Progenitor cell of endocrine pancreas (in vitro differentiated cells): ENCODE measurements at places on chromosomes 4 and X. TPM values are rescaled to one million over a fixed set of nuclear protein-coding genes. Genes with fewer than 3 reads are reported as not detected.

GRCh38 chrX:33109858-33110257 is 101.5 kb downstream of the DMD start:
- no peak for DNase-seq
- H3K36me3 ChIP-seq: no peaks in the 10 kb centered on the region
- peaks cover 3% of the 10 kb centered on the region for H3K4me1 ChIP-seq
- H3K27me3 ChIP-seq: no peaks in the 10 kb centered on the region
- H3K27ac ChIP-seq: no peak overlapping the region

The PRSS12 gene
- total RNA-seq: 3.4 and 4.6 TPM in 2 replicates

GRCh38 chr4:102439236-102439614 is 61.9 kb upstream of the NFKB1 start:
- H3K36me3 ChIP-seq: peaks cover 2% of the 10 kb centered on the region
- H3K4me1 ChIP-seq: no peaks in the 10 kb centered on the region
- H3K27ac ChIP-seq: no peak overlapping the region
- H3K27me3 ChIP-seq: no peaks in the 10 kb centered on the region

The ASMT gene
- 0.36 TPM in 1 of 2 replicates, not detected in the other for total RNA-seq

- H3K4me3 ChIP-seq: no peak overlapping the region
- H3K27me3 ChIP-seq: no peaks in the 10 kb centered on the region
- DNase-seq: no peak
- H3K36me3 ChIP-seq: peaks cover 1% of the 10 kb centered on the region
These were observed 17.1 kb downstream of the MSANTD1 start for GRCh38 chr4:3266076-3266475.

DNA sequence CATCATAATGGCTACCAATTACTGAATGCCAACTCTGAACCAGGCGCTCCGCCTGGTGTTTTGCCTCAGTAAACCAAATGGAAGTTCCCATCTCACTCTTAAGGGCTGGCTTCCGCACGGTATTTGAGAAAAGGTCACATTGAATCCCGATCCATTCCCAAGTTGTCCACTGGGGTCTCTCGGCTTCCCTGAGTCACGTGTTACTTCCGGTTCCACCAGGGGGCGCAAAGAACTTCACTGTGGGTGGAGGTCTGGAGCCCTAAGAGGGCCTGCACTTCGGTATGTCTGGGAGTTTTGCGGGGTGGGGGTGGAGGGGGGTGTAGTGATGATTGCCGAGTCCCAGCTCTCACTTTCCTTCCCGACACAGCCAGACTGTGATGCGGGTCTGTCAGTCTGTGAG is 13.4 kb upstream of the NHS start:
- no peaks in the 10 kb centered on the region for H3K36me3 ChIP-seq
- no peak overlapping the region for H3K4me3 ChIP-seq
- DNase-seq: no peak
- H3K4me1 ChIP-seq: no peaks in the 10 kb centered on the region

GRCh38 chr4:122831515-122832196 is 5.0 kb downstream of the FGF2 start:
- H3K27ac ChIP-seq: no peak overlapping the region
- no peak for DNase-seq
- H3K36me3 ChIP-seq: no peaks in the 10 kb centered on the region
- peaks cover 2% of the 10 kb centered on the region for H3K4me1 ChIP-seq

GRCh38 chr4:78457751-78458150 is 93.8 kb upstream of the ANXA3 start:
- no peak overlapping the region for H3K27ac ChIP-seq
- no peak for DNase-seq
- H3K4me3 ChIP-seq: no peak overlapping the region
- H3K4me1 ChIP-seq: no peaks in the 10 kb centered on the region

GRCh38 chr4:2281575-2282343 is 19.9 kb upstream of the MXD4 start:
- no peak for DNase-seq
- H3K4me1 ChIP-seq: no peaks in the 10 kb centered on the region
- H3K4me3 ChIP-seq: no peak overlapping the region
- no peak overlapping the region for H3K27ac ChIP-seq
- H3K36me3 ChIP-seq: no peaks in the 10 kb centered on the region

GRCh38 chr4:23631255-23631950 is 258.4 kb downstream of the PPARGC1A start:
- H3K27ac ChIP-seq: peak overlapping the region; percentile 50
- H3K36me3 ChIP-seq: no peaks in the 10 kb centered on the region
- no peaks in the 10 kb centered on the region for H3K27me3 ChIP-seq
- H3K4me3 ChIP-seq: no peak overlapping the region
- DNase-seq: no peak
- H3K4me1 ChIP-seq: peaks cover 5% of the 10 kb centered on the region

The NR3C2 gene
- 2.7 and 3.4 TPM in 2 replicates for total RNA-seq
